ENCODE measurements at places on chromosomes 7 and 10.

DNA sequence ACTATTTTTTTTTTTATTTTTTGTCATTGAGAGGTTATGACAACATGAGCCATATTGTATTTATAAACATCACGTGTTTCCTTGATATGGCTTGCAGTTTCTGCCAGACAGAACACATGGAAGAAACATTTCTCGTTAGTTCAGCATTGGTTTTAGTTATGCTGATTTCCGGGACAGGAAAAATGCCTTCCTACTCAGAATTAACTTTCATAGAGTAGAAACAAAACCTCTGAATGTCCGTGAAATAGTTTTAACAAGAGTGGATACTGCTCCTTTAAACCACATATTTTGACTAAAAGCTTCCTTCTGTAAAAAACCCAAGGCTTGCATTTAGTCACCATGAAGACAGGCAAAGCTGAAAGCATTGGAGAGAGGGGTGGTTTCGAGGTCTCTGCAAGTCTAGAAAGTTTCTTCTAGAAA, 240.4 kb downstream of the KIAA1217 start:
- no peak for DNase-seq

DNA sequence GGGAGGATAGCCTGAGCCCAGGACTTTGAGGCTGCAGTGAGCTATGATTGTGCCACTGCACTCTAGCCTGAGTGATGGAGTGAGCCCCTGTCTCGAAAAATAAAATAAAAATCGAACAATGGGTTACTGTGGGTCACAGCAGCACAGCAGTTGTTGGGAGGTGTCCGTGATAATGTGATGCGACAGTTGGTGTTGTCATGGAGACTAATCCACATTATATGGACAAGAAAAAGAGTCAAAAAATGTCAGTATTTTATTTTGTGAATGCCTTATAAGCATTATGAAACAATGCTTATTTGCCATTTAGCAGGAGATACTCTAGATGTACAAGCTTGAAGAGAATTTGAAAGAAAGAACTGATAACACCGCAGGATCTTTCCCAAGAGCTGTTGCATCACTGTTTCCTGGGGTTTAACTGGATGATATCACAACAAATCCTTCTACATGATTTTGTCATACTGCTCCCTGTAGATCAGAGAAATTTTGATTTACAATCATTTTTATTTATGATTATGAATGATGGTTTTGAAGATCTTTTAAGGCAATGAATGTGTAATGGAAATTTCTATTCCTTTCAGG, 195.4 kb downstream of the BAMBI start:
- DNase-seq, result no peak

DNA sequence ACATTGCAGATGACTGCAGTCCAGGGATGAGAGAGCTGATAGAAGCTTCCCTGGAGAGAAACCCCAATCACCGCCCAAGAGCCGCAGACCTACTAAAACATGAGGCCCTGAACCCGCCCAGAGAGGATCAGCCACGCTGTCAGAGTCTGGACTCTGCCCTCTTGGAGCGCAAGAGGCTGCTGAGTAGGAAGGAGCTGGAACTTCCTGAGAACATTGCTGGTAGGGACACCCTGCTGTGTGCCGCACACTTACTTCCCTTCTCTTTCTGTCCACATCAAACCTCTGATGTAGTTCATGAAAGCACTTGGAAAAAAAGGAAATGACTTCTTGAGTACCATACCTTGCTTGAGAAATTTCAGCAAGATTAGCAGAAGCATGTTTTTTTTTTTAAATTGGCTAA, 25.3 kb downstream of the MAP3K8 start:
- DNase-seq, result no peak

DNA sequence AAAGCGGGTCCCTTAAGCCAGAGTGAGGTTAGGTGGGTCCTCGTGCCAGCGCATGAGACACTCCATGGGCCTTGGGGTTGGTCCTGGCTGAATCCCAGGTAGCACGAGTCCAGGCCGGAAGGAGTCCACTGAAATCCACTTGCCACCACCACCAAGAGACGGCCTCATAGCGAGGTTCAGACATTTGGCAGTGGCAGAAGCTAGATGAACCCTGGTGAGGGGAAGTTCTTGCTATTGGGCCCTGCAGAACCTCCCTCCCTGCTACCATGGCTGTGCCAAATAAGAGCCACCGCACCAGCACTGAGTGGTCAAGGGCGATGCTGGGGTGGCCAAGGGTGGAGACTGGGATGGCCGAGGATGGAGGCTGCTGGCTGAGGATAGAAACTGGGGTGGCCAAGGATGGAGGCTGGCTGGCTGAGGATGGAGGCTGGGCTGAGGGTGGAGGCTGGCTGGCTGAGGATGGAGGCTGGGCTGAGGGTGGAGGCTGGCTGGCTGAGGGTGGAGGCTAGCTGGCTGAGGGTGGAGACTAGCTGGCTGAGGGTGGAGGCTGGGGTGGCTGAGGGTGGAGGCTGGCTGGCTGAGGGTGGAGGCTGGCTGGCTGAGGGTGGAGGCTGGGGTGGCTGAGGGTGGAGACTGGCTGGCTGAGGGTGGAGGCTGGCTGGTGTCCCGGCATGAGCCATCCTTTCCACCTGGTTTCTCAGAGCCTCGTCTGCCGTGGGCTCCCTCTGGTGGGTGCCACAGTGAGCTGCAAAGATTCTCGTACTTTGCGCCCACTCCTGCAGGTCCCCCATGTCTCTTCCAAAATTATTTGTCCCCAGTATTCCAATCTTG, 88.2 kb downstream of the ELFN1 start:
- no peak for DNase-seq

GRCh38 chr7:85021101-85021704, 165.7 kb downstream of the SEMA3D start:
- DNase-seq, result no peak

DNA sequence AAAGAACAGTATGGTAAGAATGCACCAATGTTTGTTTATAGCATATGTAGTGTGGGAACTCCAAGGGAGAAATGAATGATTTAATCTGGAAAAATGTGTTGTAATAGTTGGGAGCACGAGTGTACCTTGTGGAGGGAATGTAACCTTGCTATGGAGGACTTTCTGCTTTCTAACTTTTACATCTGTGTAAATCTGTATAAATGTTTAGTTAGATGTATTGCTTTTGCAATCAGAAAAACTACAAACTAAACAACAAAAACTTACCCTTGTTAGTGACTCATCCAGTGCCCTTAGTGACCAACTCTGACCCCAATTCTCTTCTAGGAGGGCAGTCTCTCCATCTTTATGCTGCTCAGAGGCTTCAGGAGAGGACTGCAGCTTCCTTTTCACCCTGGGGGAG, 89.3 kb downstream of the CCNY start:
- DNase-seq, result no peak

DNA sequence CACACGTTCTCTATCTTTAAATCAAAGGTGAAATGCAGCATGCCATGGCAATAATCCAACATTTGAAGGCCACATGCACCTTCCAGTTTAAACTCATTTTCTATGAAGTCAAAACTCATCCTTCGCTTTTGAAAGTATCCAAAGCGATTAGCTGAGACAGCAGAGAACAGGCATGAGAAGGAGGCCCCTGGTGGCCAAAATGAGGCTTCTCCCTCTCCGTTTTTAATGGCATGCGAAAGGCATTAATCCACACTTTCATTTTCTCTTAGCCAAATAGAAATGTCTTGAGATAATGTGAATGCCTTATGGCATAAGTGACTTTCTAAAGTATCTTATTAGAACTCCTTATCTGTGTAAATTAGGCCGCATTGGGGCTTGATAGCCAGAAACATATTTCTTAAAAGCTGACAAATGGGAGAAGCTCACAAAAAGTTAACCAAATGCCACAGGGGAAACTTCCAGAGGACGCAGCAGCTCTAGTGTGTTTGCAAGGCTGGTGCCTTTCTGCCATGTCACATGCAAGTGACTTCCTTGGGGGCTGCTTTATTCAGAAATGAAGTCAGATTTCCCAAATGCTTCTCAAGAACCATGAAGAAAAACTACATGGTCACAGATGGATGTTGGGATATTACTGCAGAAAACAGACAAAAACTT, 1189.6 kb downstream of the SORCS1 start:
- DNase-seq, result no peak

DNA sequence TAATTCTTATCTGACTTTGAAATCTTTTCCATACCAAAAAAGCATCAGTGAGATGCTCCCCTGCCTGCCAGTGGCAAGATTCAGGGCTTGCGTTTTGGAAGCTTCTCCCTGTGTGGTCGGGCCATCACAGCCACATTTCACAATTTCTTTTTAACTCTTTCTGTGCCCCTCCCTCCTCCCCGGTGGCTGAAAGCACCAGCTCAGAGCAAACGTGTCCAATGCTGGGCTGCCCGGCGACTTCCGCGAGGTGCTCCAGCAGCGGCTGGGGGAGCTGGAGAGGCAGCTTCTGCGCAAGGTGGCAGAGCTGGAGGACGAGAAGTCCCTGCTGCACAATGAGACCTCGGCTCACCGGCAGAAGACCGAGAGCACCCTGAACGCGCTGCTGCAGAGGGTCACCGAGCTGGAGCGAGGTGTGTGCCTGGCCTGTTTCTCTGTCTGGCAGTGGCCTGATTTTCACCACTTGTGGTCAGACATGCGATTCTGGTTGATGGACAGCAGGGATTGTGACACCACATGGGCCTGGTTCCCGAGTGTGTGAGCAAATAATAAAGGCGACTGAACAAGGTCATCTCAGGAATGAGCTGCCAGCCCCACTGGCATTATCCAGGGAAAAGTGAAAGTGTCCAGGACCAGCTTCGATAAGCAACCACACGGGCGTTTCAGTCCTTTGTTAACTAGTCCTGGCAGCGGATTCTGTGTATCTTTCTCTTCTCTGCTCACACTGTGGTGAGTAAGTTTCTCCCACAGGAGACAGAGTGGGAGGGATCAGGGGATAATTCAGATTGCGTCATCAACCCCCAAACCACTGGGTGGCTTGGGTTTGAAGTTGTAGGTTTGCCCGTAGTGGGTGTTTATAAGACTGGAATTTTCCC, 2.6 kb downstream of the NPTX2 start:
- DNase-seq, result no peak

DNA sequence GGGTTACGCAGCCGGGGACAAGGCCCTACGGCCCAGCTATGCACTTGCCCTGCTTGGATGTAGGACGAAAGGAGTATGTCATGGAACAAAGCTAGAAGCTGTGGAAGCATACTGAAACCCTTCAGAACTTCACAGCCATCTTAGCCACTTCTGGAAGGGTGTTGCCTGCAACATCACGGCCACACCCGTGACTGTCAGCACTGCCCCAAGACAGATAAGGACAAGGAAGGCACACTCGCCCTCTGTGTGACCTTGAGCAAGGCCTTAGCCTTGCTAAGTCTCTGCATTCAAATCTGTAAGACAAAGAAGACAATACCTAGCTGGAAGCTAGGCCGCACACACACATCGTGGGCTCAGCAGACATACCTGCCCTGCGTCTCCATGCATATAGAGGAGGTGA, 352.5 kb upstream of the MGMT start:
- DNase-seq, result no peak

DNA sequence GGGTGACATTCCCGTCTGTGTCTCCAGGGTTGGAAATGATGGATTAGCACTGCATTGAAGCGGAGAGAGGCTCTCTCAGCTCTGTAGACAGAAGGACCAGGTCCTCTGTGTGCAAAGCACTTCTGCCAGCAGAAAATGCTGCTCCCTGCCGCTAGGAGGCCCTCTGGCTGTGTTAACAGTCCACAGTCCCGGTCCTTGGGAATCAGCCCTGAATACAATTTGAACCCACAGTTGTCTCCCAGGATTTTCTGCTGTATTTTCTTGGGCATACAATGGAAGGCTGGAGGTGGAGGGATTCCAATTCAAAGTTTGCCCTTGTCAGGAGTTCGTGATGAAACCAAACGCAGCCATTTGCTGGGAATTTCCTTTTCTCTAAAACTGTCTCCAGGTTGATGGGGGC, 205.2 kb downstream of the GLRX3 start:
- no peak for DNase-seq

- DNase-seq, result no peak
Observed at GRCh38 chr10:7789390-7789789, 1.4 kb downstream of the ATP5F1C start.

DNA sequence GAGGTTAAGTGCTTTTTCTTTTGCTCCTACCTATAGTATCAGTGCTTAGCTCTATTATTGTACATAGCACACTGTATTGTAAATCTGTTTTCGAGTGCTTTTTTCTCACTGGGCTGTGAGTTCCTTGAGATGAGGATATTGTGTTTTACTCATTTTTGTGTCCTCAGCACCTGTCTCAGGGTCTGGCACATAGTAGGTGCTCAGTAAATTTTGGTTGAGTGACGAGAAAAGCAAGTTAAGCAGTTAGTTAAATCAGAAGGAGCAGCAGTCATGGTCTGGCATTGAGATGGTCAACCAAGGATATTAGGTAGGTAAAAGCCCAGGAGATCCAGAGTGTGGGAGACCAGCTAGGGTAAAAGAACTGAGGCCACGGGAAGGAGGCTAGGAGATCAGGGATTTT, 51.2 kb downstream of the AP3M1 start:
- DNase-seq, result no peak

DNA sequence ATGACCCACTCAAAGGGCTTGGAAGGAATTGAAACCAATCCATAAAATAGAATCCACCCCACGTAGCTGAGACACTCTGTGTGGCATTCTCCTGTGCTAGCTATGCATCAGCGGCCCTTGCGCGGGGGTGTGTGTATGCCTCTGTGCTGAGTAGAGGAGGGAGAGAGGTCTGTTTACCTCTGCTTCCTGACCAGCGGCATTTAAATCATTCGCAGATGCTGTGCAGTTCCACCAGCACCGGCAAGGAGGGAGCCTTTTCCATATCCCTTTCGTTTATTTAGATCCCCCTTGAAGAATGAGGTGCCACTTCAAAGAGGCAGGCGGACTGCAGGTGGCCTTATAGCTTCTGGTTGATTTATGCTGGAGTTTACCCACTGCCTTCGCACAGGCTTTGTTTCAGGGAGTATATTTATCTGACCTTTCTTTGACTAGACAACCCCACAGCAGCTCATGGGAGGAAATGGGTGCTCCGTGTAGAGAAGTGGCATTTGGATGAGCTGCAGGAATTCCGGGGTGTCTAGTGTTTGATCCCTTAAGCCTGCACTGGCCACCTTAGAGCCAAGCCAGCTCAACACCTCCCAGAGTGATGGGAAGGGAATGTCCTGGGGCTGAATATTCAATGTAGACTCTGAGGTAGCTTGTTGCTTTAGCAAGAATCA, 11.4 kb downstream of the C10orf53 start:
- no peak for DNase-seq

GRCh38 chr7:102096706-102097427, 189.8 kb upstream of the SH2B2 start:
- DNase-seq, result no peak

DNA sequence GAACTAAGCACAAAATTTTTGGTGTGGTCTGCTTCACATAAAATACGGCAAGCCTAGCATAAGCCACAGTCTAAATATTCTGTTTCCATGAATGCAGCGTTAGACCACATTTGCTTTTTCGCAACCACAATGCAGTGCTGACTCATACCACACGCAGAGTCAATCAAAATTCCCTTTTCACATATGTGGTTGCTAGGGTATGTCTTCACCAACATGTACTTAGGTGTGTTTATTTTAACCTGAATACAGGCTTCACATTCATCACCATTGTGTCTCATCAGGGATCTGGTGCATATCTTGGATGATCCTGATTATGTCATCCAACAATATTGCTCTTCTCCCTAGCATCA, 90.8 kb downstream of the CHN2 start:
- DNase-seq, result no peak

DNA sequence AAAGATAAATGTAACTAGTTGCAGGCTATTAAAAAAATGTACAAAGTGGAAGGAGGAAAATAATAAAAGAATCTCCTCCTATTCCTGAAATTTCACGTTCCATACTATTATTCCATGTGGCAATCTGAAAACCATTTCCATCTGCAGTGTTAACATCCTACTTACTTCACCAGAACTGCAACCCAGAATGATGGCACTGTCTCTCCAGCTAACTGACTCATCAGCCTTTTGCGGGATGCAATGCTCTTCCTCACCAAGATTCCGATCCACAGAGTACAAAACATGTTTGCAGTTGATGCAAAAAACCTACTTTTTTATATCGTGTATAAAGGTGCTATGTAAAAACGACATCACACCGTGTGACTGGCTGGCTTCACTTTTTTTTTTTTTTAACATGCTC, 50.8 kb downstream of the ESYT2 start:
- no peak for DNase-seq
